ENCODE measurements at places on chromosomes 1 and 21. TPM values are rescaled to one million over a fixed set of nuclear protein-coding genes. Genes with fewer than 3 reads are reported as not detected.

Gene CLCA4
- not detected for total RNA-seq

Gene KCNJ15
- total RNA-seq: 0.12 TPM

- no peak for DNase-seq
These were observed 136.4 kb upstream of the FAM78B start for GRCh38 chr1:166302989-166303758.

- DNase-seq: no peak
These were observed 33.4 kb upstream of the TLR5 start for GRCh38 chr1:223176437-223176836.

DNA sequence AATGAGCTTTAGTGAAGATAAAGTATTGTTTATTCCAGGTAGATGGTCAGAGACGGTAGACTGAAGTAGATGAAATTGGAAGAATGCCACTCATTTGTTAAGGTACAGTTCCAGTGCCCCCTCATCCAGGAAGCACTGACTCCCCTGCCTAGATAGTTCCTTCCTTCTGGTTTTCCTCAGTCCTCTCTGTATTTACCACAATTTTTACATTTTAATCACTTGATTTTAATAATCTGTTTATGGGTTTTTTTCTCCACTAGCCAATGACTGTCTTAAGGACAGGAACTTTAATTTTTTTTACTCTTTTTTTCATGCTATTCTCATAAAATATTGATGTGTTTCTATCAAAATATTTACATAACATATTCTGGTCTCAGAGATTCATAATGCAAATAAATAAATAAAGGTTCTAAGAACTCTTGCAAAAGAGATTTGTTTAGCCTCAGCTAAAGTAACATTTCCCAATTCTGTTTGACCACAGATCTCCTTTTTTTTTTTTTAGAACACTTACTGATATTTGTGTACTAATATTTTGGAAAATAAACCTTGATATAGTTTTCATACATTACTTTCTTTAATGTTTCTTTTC lies 651.6 kb downstream of the PLPP3 start:
- DNase-seq: no peak

- no peak for DNase-seq
These were observed 143.6 kb downstream of the SPATA46 start for GRCh38 chr1:162233066-162233465.

Gene HFM1
- not detected for total RNA-seq

DNA sequence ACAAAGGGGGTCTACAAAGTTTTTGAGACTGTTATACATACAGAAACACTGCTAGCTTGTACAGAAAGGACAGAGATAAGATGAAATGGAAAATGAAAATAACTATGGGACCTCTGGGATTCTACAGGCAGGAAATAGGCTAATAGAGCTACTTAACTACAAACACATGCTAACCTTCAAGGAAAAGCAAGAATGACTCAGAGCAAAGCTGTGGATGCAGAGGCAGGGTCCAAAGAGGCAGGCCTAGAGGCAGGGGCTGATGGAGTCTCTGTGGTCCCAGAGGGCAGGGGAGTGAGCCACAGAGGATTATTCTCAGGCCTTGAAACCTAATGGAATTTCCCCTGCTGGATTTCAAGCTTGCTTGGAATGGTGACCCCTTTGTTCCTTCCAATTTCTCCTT lies 18.7 kb upstream of the GOLT1A start:
- DNase-seq: no peak

GRCh38 chr1:235549351-235550139 lies 45.3 kb upstream of the B3GALNT2 start:
- no peak for DNase-seq

GRCh38 chr1:226631229-226632000 lies 82.9 kb downstream of the STUM start:
- no peak for DNase-seq

GRCh38 chr1:26994020-26994786 lies 711 bp downstream of the TRNP1 start:
- peak; percentile 60 for DNase-seq
